ENCODE measurements at places on chromosomes 5 and 9.

DNA sequence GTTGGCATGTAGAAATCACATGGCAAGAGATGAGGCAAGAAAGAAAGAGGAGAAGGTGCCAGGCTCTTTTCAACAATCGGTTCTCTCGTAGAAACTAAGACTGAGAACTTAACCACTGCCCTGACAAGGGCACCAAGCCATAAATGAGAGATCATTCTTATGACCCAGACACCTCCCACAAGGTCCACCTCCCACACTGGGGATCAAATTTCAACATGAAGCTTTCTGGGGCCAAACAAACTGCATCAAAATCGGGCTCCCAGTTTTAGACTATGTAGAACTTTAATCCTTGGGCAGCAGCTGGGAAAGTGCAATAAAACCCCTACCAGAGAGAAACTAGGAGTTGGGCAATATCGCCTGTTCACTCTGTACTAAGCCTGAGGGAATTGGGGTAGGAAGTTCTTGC is 150.2 kb upstream of the CCDC152 start:
- no peak for DNase-seq

GRCh38 chr5:79588696-79589095 is 23.5 kb upstream of the TENT2 start:
- DNase-seq: no peak

DNA sequence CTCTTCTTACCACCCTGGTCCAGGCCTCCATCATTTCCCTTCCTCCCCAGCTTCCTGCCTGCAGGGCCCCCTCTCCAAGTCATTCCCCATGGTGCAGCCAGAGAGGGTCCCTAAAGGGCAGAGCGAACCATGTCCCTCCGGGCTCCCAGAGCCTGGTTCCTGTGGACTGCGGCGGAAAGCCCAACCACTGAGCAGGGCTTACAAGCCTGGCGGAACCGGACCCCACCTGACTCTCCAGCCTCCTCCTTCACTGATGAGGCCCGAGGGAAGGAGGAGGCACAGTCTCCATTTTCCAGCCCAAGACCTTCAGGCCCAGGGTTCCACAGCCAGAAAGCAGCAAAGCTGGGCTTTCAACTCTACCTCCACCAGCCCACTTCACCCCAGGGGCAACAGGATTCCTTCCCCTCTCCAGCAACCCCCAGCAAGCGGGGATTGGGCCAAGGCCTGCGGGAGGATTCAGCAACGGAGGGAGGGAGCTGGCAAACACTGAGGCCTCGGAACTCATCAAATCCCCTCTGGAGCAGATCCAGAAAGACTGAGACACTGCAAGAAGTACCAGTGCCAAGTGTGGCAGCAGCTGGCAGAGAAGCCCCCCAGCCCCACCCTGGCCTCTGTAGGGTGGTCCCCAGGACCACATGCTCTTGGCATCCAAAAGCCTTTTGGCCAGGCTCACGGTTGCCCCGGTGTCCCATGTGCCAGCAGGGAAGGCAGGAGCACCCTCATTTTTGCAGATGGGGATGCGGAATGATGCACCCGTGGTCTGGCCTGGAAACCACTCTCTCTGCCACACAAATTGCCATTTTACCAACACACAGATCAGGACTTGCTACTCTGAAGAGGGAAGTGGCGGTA is 3.1 kb downstream of the FAM163B start:
- no peak for DNase-seq

- no peak for DNase-seq
These were observed 546.3 kb downstream of the MAT2B start for GRCh38 chr5:164051745-164052144.

- no peak for DNase-seq
These were observed 34.7 kb downstream of the LAMC3 start for GRCh38 chr9:131043646-131044045.

- DNase-seq: no peak
These were observed 38.5 kb downstream of the CYSTM1 start for GRCh38 chr5:140213370-140213983.

DNA sequence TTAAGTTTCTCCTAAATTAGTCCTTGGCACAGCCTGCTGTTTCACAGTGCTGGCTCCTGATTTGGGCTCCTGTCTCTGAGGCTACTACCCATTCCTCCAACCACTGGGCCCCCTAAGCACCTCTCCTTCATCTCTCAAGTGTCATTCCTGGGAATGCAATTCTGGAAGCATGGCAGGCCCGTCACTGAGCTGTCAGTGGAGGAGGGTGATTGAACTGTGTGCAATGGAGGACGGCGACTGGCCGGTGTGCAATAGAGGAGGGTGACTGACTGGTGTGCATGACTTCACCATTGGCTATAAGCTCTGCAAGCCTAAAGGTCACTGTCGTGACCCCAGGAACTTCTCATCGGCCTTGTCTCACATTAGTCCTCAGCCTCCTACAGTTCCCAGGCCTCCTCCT is 12.4 kb upstream of the IL17B start:
- DNase-seq: no peak

DNA sequence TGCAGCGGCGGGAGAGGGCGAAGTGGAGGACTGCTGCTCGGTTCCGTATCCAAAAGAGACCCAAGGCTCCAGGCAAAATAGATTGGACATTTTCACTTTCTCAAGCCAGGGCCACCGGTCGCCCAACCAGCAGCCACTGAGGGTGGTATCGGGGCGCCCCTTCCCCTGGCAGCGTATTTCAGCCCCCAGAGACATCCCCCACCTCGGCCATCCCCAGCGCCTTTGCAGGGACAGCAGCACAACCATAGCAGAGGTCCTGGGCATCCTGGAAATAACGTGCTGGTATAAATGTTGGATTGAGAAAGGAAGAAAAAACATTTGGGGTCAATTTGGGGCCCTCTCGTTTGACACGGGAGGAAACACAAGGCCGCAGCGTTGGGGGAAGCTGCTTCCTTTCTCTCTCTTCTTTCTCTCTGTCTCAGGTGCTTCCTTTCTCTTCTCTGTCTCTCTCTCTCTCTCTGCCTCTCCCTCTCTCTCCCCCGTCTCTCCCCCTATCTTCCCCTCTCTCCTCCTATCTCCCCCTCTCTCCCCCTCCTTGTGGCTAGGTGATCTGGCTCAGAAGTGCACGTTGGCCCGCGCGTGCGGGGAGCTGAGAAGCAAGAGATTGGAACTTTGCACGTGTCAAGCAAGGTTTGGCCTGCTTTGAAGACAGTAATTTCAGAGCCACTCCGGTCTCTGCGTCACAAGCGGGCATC is 624 bp upstream of the RETREG1 start:
- DNase-seq: no peak

DNA sequence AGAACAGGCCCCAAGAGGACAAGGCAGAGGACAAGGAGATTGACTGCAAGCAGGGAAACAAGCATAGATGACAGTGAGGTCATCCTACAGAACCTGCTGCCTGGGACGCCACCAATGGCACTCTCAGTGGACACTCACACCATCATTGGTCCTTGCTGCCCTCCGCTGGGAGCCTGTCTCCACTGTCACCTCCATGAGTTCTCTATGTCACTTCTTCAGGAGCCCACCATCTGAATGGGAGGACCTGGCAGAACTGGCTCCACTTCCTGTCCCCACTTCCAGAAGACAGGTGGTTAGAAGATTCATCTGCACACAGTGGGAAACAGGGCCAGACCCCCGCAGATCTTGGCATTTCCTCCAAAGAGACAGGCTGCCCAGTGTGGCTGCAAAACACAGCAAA is 188.9 kb downstream of the HSD17B3 start:
- DNase-seq: no peak

GRCh38 chr5:151157426-151158286 is at the start of gene ANXA6:
Gene ANXA6 (minus strand): TSS chr5:151157779. CDS start chr5:151147901, 9,878 bp downstream.
- DNase-seq: peak; percentile 59

DNA sequence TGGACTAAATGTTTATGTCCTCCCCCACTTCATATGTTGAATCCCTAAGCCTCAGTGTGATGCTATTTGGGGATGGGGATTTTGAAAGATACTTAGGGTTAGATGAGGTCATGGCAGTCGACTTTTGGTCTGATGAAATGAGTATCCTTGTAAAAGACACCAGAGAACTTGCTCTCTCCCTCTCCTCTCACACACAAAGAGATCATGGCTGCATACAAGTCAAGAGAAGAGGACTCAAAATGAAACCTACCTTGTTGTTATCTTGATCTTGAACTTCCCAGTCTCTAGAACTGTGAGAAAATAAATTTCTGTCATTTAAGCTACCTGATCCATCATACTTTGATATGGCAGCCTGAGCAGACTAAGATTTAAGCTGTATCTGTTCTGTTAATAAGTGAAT is 144.0 kb upstream of the HAPLN1 start:
- no peak for DNase-seq

- DNase-seq: peak; percentile 73
These were observed 48.7 kb upstream of the PSD2 start for GRCh38 chr5:139746691-139747582.

DNA sequence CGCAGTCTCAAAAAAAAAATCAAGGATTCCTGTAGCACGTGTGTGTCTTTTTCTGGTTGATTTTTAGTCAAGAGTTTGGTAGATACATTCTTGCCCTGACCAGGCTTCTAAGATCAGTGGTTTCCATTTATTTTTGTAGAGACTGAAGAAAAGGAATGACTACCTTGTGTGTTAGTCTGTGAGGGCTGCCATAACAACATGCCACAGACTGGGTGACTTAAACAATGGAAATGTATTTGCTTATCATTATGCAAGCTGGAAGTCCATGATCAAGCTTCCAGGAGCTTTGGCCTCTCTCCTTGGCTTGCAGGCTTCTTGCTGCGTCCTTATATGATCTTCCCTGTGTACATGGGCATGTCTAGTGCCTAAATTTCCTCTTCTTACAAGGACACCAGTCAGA is 127.0 kb downstream of the CCDC192 start:
- DNase-seq: no peak

GRCh38 chr9:2023532-2023931 is 8.4 kb downstream of the SMARCA2 start:
- DNase-seq: no peak

DNA sequence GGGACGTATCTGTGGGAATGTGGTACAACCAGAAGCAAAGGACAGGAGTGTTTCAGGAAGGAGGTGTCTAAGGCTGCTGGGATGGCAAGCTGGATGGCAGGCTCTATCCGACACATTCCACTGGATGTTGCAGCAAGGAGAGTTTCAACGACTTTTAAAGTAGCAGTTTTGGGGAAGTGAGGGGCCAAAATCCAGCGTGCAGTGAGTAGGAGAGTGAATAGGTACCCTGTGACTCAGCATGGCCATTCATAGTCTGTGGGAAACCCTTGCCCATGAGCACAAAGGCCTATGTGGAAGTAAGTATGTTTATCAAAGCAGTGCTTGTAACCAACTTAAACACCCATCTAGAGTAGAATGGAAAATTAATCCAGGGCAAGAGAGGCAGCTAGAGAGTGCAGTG is 664.7 kb downstream of the ACTL7B start:
- no peak for DNase-seq

DNA sequence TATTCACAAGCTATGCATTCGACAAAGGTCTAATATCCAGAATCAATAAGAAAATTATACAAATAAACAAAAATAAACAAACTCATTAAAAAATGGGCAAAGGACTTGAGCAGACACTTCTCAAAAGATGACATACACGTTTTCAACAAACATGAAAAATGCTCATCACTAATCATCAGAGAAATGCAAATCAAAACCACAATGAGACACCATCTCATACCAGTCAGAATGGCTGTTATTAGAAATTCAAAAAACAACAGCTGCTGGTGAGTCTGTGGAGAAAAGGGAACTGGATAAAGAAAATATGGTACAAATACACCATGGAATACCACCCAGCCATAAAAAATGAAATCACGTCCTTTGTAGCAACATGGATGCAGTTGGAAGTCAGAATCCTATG is 45.1 kb upstream of the PUM3 start:
- DNase-seq: no peak

- no peak for DNase-seq
These were observed 29.7 kb downstream of the CNOT6 start for GRCh38 chr5:180523629-180524466.

- DNase-seq: peak; percentile 50
These were observed 34.7 kb downstream of the LPCAT1 start for GRCh38 chr5:1488882-1489680.

- no peak for DNase-seq
These were observed 50.4 kb downstream of the EPB41L4B start for GRCh38 chr9:109270441-109270840.

- no peak for DNase-seq
These were observed 23.1 kb downstream of the VCAN start for GRCh38 chr5:83494666-83495065.

GRCh38 chr5:156230887-156231286 is 96.1 kb upstream of the SGCD start:
- no peak for DNase-seq

- DNase-seq: no peak
These were observed 84.7 kb downstream of the BASP1 start for GRCh38 chr5:17302106-17302505.

DNA sequence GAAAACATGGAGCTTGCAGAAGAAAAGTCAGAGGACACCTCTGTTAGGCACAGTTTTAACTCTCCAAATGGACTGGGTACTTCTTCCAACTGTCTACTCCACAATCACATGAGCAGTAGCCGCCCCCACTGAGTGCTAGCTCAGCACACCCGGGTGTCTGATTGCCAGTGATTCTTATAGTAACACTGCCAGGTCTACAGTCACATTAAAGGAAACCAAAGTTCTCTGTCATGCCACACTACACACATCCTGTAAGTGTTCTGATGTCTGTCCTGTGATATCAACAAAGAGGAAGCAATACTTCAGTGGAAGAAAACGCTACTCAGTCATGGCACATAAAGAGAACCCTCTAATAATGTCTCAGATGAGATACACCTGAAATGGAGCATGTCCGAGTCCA is at the start of gene HAVCR2:
Gene HAVCR2, minus strand, starts transcription at position 69 of the 400 bp plus-strand sequence. Its CDS starts 61 bp downstream, at position 8.
- DNase-seq: no peak

- DNase-seq: no peak
These were observed 88.2 kb downstream of the PRRT1B start for GRCh38 chr9:131633491-131634031.

DNA sequence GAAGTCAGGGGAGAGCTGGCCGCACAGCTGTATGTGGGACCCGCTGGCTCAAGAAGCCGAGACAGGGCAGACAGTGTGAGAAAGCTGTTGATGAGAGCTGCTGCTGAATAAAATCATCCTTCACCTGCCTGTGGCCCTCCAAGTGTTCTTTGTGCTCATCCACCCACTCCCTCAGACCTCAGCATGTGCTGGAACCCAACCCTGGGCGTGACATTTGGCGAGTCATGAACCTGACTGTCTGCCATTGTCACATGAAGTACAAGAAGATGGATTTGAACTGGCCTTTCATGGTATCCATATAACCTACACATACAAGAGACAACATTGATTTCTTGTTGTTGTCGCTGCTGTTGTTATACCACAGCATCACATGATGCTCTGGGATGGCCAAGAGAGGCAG is 139.7 kb upstream of the PLCXD3 start:
- no peak for DNase-seq

Data from RCC 7860 (cell line).